ENCODE measurements at places on chromosomes 6 and 20. TPM values are rescaled to one million over a fixed set of nuclear protein-coding genes. Genes with fewer than 3 reads are reported as not detected.

KHDRBS2 gene
- total RNA-seq: 43.9 TPM

ENPP1 gene
- total RNA-seq: 7.3 TPM

SEL1L2 gene
- not detected for total RNA-seq

UBE2V1 gene
- 103 TPM for total RNA-seq

SNAP25 gene
- 0.95 TPM for total RNA-seq

CRISP2 gene
- 4.0 TPM for total RNA-seq

LZTS3 gene
- 13.9 TPM for total RNA-seq

GRCh38 chr6:83708970-83709747, at the start of gene SNAP91:
Gene SNAP91, minus strand, starts transcription at chr6:83709101. Its CDS starts 1,174 bp downstream, at chr6:83707927.
- peak within 1 kb of the TSS; percentile 30 for H3K4me3 ChIP-seq
- DNase-seq: peak; percentile 16
- peaks cover 7% of the 10 kb centered on the region for H3K4me1 ChIP-seq
- H3K36me3 ChIP-seq: no peaks in the 10 kb centered on the region

- no peak overlapping the region for H3K4me3 ChIP-seq
- no peak for DNase-seq
- H3K27ac ChIP-seq: no peak overlapping the region
Measured at GRCh38 chr6:45431317-45432065, 53.8 kb upstream of the SUPT3H start.

GRCh38 chr6:168371185-168371584, 51.6 kb upstream of the DACT2 start:
- no peaks in the 10 kb centered on the region for H3K36me3 ChIP-seq
- H3K27ac ChIP-seq: no peak overlapping the region
- DNase-seq: peak; percentile 6
- H3K4me3 ChIP-seq: no peak overlapping the region

GRCh38 chr6:139519571-139520031, 145.2 kb upstream of the CITED2 start:
- no peaks in the 10 kb centered on the region for H3K27me3 ChIP-seq
- H3K27ac ChIP-seq: no peak overlapping the region
- H3K36me3 ChIP-seq: no peaks in the 10 kb centered on the region
- peaks cover 5% of the 10 kb centered on the region for H3K4me1 ChIP-seq

DNA sequence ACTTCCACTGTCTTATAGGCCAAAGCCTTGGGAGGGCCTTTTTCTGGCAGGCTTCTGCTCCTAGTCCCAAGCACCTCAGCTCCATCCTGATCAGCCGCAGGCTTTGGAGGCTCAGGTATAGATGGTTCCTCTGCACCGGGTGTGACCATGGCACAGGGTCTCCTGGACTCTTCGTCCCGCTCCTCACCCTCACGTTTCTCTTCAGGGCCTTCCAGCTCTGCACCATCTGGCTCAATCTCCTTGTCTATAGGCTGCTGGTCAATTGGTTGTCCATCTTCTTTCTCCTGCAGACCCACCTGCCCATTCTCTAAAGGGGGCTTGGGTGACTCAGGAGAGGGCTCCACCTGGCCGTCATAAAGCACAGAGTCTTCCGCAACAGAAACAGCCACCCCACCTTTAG, 37.0 kb downstream of the BFSP1 start:
- no peaks in the 10 kb centered on the region for H3K36me3 ChIP-seq
- H3K4me1 ChIP-seq: no peaks in the 10 kb centered on the region
- no peak for DNase-seq
- H3K4me3 ChIP-seq: no peak overlapping the region
- no peak overlapping the region for H3K27ac ChIP-seq

DNA sequence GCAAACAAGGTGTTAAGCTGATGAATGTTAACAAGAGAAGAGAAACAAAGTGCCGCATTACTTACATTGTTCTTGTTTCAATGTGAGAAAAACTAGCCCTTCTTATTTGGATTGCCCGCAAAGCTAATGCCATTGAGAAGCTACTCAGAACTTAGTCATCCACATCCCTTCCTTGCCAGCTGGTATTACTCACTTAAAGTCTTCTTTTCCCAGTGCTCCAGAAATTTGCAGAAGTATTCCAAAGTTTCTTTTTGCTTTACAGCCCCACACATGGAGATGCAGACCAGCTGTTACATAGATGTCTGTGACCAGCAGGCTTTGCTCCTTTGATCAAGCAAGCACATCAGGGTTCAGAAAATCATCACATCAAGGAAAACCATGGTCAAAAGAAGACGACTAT, 529.0 kb downstream of the TBC1D32 start:
- H3K4me1 ChIP-seq: no peaks in the 10 kb centered on the region
- H3K36me3 ChIP-seq: no peaks in the 10 kb centered on the region
- no peak overlapping the region for H3K27ac ChIP-seq
- peak; percentile 48 for DNase-seq
- no peak overlapping the region for H3K4me3 ChIP-seq
- H3K27me3 ChIP-seq: no peaks in the 10 kb centered on the region

DNA sequence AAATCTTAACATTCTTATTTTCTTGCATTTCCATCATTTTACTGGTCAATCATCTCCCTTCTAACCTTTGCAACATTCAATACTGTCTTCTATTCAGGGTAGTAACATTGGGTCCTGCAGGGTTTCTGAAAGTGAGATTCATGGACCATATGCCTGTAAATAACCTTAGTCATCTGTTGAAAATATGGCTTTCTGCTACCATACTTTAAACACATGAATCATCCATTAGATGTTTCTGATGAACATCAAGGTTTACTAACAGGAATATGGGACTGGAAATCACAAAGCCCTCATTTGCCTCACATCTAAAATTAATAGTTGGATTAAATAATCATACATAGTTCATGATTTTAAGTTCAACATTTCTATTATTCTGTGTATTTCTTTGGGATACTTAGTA, 475.9 kb upstream of the MARCKS start:
- no peak for DNase-seq
- peaks cover 14% of the 10 kb centered on the region for H3K4me1 ChIP-seq
- H3K36me3 ChIP-seq: no peaks in the 10 kb centered on the region
- no peak overlapping the region for H3K4me3 ChIP-seq

DNA sequence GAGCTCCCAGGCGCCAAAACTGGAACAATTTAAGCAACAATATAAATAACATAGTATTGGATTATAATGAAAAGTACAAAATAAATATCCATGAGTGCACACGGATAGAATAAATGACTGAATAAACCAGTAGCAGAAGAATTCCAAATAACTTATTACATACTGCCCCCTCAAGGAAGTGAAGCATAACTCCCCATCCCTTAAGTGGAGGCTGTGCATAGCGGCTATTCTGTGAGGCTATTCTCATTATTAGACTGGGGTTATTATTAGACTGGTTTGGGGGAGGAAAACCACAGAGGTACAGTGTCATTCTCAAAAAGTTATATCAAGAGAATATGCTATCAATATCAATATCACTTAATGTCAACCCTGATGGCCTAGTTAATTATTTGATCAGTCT, 94.4 kb upstream of the SIRPA start:
- peaks cover 36% of the 10 kb centered on the region for H3K27me3 ChIP-seq
- no peak for DNase-seq
- H3K36me3 ChIP-seq: no peaks in the 10 kb centered on the region
- peaks cover 6% of the 10 kb centered on the region for H3K4me1 ChIP-seq
- H3K4me3 ChIP-seq: no peak overlapping the region

GRCh38 chr6:39821046-39821740, 29.0 kb downstream of the DAAM2 start:
- peak overlapping the region; percentile 81 for H3K27ac ChIP-seq
- no peaks in the 10 kb centered on the region for H3K36me3 ChIP-seq
- H3K4me3 ChIP-seq: no peak overlapping the region
- peaks cover 11% of the 10 kb centered on the region for H3K4me1 ChIP-seq
- DNase-seq: peak; percentile 59
- no peaks in the 10 kb centered on the region for H3K27me3 ChIP-seq

DNA sequence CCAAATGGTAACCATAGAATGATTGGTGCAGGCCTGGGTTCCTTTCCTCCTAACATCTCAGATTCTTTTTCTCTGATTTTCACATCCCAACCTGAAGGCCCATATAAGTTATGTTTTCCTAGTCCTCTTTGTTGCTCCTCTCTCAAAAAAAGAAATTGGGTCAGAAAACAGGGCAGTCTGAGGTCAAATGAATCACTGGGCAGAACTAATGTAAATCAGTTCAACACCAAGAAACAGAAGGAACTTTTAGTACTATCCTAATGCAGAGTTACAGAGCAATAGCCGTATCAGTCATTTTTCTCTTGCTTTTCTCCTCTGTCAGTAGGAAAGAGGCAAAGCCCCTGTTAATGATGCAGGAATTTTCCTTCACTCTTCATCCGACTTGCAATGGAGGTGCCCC, 11.0 kb upstream of the TPD52L1 start:
- no peak overlapping the region for H3K4me3 ChIP-seq
- DNase-seq: no peak
- no peak overlapping the region for H3K27ac ChIP-seq
- H3K27me3 ChIP-seq: no peaks in the 10 kb centered on the region

GRCh38 chr6:157954150-157955117, 27.2 kb upstream of the SYNJ2 start:
- no peak overlapping the region for H3K27ac ChIP-seq
- H3K4me3 ChIP-seq: no peak overlapping the region
- DNase-seq: peak; percentile 60
- H3K36me3 ChIP-seq: no peaks in the 10 kb centered on the region
- H3K27me3 ChIP-seq: no peaks in the 10 kb centered on the region

DNA sequence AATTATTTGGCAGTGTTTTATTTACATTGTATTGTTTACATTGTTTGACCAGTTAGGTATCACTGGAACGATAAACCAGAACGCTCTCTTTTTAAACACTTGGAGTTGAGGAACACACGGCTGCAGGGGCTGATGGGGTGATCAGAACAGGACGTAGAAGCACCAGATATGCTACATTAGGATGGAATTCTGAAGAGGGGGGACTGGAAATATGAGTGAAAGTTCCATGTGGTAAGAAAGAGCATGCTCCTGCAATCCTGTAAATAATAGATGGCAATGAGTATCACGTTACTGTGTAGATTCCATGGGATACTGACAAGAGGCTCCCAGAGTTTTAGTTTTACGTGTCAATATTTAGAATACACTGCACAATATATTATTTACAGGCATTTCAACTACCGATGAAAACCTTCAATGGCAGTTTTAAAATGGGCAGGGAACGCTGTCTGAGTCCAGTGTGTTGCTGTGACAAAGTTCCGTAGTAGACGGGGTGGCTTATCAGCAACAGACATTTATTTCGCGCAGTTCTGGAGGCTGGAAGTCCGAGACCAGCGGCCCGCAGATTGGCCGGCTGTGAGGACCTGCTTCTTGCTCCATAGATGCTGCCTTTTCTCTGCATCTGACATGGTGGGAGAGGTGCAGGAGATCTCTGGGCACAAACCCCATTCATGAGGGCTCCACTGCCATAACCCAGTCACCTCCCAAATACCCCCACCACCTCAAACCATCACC, 43.1 kb downstream of the SYNJ2 start:
- DNase-seq: no peak
- peaks cover 6% of the 10 kb centered on the region for H3K4me1 ChIP-seq
- no peaks in the 10 kb centered on the region for H3K36me3 ChIP-seq
- H3K4me3 ChIP-seq: no peak overlapping the region
- no peak overlapping the region for H3K27ac ChIP-seq

GRCh38 chr6:44675449-44675848, 287.9 kb downstream of the CDC5L start:
- DNase-seq: no peak
- H3K4me3 ChIP-seq: no peak overlapping the region
- no peak overlapping the region for H3K27ac ChIP-seq
- no peaks in the 10 kb centered on the region for H3K36me3 ChIP-seq
- H3K4me1 ChIP-seq: no peaks in the 10 kb centered on the region

- H3K27me3 ChIP-seq: no peaks in the 10 kb centered on the region
- no peak overlapping the region for H3K27ac ChIP-seq
- no peak for DNase-seq
Measured at GRCh38 chr20:37042986-37043972, 52.5 kb downstream of the RBL1 start.

GRCh38 chr6:815348-815738, 122.4 kb upstream of the EXOC2 start:
- H3K27ac ChIP-seq: no peak overlapping the region
- no peaks in the 10 kb centered on the region for H3K36me3 ChIP-seq
- peaks cover 4% of the 10 kb centered on the region for H3K4me1 ChIP-seq
- no peak overlapping the region for H3K4me3 ChIP-seq

- H3K4me1 ChIP-seq: peaks cover 2% of the 10 kb centered on the region
- no peak overlapping the region for H3K4me3 ChIP-seq
- no peaks in the 10 kb centered on the region for H3K36me3 ChIP-seq
- peak; percentile 29 for DNase-seq
- no peaks in the 10 kb centered on the region for H3K27me3 ChIP-seq
- no peak overlapping the region for H3K27ac ChIP-seq
Measured at GRCh38 chr6:12328701-12329100, 38.5 kb downstream of the EDN1 start.

Measured in lung (tissue), 17 donors.